Glomerular endothelial cell (primary cell): ENCODE measurements at places on chromosomes 4 and X. TPM values are rescaled to one million over a fixed set of nuclear protein-coding genes. Genes with fewer than 3 reads are reported as not detected.

CFP gene
- total RNA-seq, result 1.9 TPM in 1 of 2 replicates, not detected in the other

P2RY8 gene
- total RNA-seq, result 0.05 and 0.23 TPM in 2 replicates

PRDM8 gene
- 0.73 and 2.5 TPM in 2 replicates for total RNA-seq

WDR17 gene
- total RNA-seq, result 0.05 and 0.41 TPM in 2 replicates

GC gene
- total RNA-seq, result not detected in 2 replicates

NUDT10 gene
- 1.3 and 1.4 TPM in 2 replicates for total RNA-seq

STATH gene
- total RNA-seq, result not detected in 2 replicates

C1QTNF7 gene
- not detected in 2 replicates for total RNA-seq

IL13RA1 gene
- 69.4 and 78.1 TPM in 2 replicates for total RNA-seq

OSTC gene
- 185 and 194 TPM in 2 replicates for total RNA-seq

CXCL9 gene
- not detected in 2 replicates for total RNA-seq

SOWAHD gene
- total RNA-seq, result not detected in 2 replicates

KIT gene
- total RNA-seq, result 54.5 and 129 TPM in 2 replicates

C4orf51 gene
- not detected in 2 replicates for total RNA-seq

CXCR3 gene
- not detected in 2 replicates for total RNA-seq

MAGEA9B gene
- total RNA-seq, result not detected in 2 replicates

TDO2 gene
- not detected in 2 replicates for total RNA-seq

DUX4 gene
- not detected in 2 replicates for total RNA-seq

PTTG2 gene
- not detected in 2 replicates for total RNA-seq

PAK3 gene
- 0.53 and 1.3 TPM in 2 replicates for total RNA-seq

GAGE12J gene
- total RNA-seq, result not detected in 2 replicates

RAB9A gene
- 33.5 and 39.8 TPM in 2 replicates for total RNA-seq

SORBS2 gene
- 175 and 251 TPM in 2 replicates for total RNA-seq

ANOS1 gene
- 3.3 and 4.1 TPM in 2 replicates for total RNA-seq

LDOC1 gene
- 23.7 and 24.9 TPM in 2 replicates for total RNA-seq

GDI1 gene
- 84.3 and 115 TPM in 2 replicates for total RNA-seq

SRPK3 gene
- 0.34 TPM in 1 of 2 replicates, not detected in the other for total RNA-seq

GPC4 gene
- total RNA-seq, result 2.9 and 3.7 TPM in 2 replicates

MAPK10 gene
- 0.06 and 0.10 TPM in 2 replicates for total RNA-seq

ANKRD37 gene
- total RNA-seq, result 6.8 and 11.4 TPM in 2 replicates

CXXC4 gene
- 0.05 and 0.06 TPM in 2 replicates for total RNA-seq

CLDN22 gene
- total RNA-seq, result not detected in 2 replicates
